ENCODE measurements at places on chromosomes 12 and 14. TPM values are rescaled to one million over a fixed set of nuclear protein-coding genes. Genes with fewer than 3 reads are reported as not detected.

- peaks cover 8% of the 10 kb centered on the region for H3K27me3 ChIP-seq
- H3K36me3 ChIP-seq: no peaks in the 10 kb centered on the region
- H3K4me3 ChIP-seq: no peak overlapping the region
- no peak for DNase-seq
- no peak overlapping the region for H3K27ac ChIP-seq
Measured at GRCh38 chr14:66375046-66375964, 110.9 kb upstream of the CCDC196 start.

The TMPRSS12 gene
- not detected for total RNA-seq

DNA sequence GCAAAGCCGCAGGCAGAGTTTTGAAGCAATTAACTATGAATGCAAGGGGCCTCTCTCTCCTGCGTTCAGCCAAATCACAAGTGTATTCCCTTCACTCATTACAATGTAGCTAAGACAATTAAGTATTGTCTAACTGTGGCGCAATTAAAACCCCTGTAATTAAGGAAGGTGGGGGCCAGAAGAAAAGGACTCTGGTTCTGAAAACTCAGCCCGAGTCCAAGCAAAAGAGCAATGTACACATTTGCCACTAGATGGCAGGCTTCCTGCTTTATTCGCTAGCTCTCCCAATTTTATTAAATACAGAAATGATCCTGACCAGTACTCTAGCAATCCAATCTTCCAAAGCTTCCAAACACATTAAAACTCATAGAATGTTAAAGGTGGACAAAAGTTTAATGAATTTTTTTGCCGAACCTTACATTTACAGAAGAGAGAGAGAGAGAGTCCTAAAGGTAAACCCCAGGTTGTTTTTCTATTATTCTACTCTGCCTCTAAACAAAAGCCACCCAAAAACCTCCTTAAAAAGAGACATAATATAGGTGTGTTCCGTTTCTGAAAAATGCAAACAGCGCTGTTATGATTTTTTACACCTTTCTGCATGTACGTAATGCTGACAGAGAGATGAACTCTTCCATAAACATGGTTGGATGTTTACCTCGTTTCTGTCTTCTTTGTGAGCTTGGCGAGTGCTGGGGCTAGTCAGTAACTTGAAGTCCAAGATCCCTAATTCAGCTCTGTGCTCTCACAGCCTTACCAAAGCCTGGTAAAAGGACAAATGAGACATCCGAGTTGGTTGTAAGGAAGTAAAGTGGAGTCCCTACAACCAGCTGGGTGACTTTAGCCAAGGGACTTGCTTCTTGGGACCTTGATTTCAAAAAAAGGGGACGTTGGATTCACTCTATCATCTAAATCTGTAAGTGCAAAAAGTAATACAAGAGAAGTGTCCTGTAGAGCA is 50.9 kb upstream of the VASH1 start:
- H3K4me3 ChIP-seq: no peak overlapping the region
- peaks cover 23% of the 10 kb centered on the region for H3K4me1 ChIP-seq
- H3K27me3 ChIP-seq: peaks cover 2% of the 10 kb centered on the region
- peak overlapping the region; percentile 30 for H3K27ac ChIP-seq
- DNase-seq: peak; percentile 26

The NUP37 gene
- 17.3 TPM for total RNA-seq

DNA sequence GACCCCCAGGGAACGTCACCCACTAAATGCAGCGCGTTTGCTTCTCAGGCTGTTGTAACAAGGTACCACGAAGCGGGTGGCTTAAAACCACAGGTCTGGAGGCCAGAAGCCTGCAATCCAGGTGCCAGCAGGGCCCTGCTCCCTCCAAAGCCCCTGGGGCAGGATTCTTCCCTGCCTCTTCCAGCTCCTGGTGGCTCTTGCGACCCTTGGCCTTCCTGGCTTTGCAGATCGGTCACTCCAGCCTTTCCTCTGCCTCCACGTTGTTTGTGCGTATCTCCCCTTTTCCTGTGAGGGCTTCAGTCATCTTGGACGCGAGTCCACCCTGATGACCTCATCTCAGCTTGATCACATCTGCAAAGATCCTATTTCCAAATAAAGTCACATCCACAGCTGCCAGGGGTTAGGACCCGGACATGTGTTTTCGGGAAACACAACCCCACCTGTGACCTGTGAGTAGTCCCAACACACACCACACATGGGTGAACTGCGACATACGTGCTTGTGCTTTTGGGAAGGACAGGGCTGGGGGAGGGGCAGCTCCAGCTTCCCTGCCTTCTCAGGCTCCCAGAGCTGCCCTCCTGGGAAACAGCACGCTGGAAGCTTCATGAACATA is 114.5 kb upstream of the NCOR2 start:
- no peaks in the 10 kb centered on the region for H3K36me3 ChIP-seq
- DNase-seq: no peak
- H3K4me3 ChIP-seq: no peak overlapping the region
- no peak overlapping the region for H3K27ac ChIP-seq

DNA sequence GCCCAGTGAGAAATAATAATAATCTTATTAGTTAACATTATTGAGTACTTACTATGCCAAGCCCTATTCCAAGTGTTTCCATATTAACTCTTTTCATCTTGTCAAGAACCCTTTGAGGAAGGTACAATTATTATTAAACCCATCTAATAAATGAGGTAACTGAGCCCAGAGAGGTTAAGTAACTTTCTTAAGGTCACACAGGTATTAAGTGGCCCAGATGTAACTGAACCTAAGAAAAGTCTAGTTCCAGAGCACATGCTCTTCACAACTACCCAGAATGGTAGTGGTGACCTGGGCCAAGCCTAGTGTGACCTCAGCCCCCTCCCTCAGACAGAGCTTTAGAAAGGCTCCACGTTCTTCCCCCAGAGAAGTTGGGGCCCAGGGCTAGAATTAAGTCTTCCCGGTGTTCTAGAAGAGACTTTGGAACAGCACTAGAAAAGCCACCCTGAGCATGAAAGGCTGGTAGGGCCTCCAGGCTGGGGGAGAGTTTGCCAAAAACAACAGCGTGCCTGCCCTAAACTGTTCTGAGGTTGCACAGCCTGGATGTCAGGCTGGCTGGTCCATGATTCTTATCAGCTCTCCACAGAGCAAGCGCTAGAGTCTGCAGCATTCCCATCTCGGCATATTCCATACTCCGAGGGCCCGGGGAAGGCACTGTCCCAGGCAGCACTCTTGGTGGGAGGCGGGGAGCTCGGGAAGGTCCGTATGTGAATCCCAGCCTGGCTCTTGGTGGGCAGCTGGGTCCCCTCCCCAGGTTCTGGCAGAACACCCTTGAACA is 41.3 kb upstream of the CTDSP2 start:
- no peak for DNase-seq
- no peak overlapping the region for H3K4me3 ChIP-seq
- H3K27ac ChIP-seq: no peak overlapping the region
- no peaks in the 10 kb centered on the region for H3K36me3 ChIP-seq
- peaks cover 23% of the 10 kb centered on the region for H3K4me1 ChIP-seq
- H3K27me3 ChIP-seq: peaks cover 8% of the 10 kb centered on the region

DNA sequence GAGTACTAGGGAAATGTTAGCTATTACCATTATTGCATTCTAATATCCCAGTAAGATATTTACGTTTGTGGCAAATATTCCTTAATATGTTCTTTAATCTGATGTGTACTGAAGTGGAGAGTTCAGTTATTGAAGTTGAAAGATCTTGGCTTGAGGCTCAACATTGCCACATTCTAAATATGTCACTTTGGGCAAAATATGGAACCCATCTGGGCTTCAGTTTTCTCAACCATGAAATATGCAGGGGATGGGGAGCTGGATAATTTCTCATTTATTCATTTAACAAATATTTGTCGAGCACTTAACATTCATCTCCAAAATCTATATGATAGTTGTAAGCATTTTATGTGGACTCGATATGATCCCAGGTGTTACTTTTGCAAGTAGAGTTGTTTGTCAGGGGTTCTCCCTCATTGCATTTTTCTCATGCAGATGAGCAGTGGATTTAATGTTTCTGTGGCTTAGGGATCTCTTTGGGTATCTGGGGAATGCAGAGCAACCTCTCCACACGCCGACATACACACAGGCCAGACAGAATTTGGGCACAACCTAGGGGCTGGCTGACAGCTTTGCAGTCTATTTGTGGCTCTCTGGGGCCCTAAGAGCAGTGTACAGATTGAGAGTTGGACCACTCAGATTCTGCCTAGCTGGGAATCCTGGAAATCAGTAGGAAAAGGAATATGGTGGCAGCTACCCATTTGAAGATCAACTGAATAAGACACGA is 26.6 kb upstream of the APPL2 start:
- peaks cover 2% of the 10 kb centered on the region for H3K4me1 ChIP-seq
- H3K27ac ChIP-seq: no peak overlapping the region
- H3K4me3 ChIP-seq: no peak overlapping the region
- DNase-seq: no peak
- no peaks in the 10 kb centered on the region for H3K27me3 ChIP-seq
- H3K36me3 ChIP-seq: no peaks in the 10 kb centered on the region

The NAV3 gene
- 20.3 TPM for total RNA-seq

GRCh38 chr14:89986462-89987160 is 30.9 kb downstream of the TDP1 start:
- peaks cover 4% of the 10 kb centered on the region for H3K36me3 ChIP-seq
- H3K27me3 ChIP-seq: no peaks in the 10 kb centered on the region
- no peak overlapping the region for H3K27ac ChIP-seq
- DNase-seq: no peak
- H3K4me1 ChIP-seq: peaks cover 10% of the 10 kb centered on the region

- H3K4me1 ChIP-seq: peaks cover 9% of the 10 kb centered on the region
- no peaks in the 10 kb centered on the region for H3K36me3 ChIP-seq
- peaks cover 1% of the 10 kb centered on the region for H3K27me3 ChIP-seq
- H3K4me3 ChIP-seq: no peak overlapping the region
- DNase-seq: no peak
- peak overlapping the region; percentile 26 for H3K27ac ChIP-seq
Measured at GRCh38 chr12:10031771-10032175, 1.3 kb downstream of the CLEC9A start.

The SLC16A7 gene
- 14.6 TPM for total RNA-seq

DNA sequence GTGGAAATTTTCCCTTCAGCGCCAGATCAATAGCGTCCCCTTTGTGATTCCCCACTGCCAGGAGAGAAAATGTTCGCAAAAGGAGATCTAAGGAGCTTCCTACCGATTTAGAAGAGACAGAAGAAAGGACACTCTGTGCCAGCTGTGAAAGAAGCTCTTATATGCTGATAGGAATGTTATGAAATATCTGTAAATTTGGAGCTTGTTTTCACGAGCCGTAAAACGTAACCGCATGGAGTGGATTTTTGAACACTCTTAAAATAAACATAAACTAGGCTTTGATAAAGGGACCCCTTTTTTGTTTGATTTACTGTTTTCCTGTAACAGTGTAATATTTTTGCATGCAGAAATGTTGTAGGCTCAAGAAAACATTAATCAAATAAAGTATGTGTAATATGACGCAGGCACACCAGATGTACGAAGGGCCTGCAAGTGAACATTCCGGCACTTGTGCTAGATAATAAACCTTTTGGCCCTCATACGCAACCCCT is 346.8 kb downstream of the ETNK1 start:
- DNase-seq: no peak
- H3K4me1 ChIP-seq: no peaks in the 10 kb centered on the region
- H3K27me3 ChIP-seq: no peaks in the 10 kb centered on the region
- no peak overlapping the region for H3K4me3 ChIP-seq

- H3K4me1 ChIP-seq: peaks cover 14% of the 10 kb centered on the region
- H3K36me3 ChIP-seq: no peaks in the 10 kb centered on the region
Measured at GRCh38 chr12:94762943-94763342, 112.6 kb upstream of the TMCC3 start.

- no peak for DNase-seq
- H3K4me1 ChIP-seq: no peaks in the 10 kb centered on the region
- no peak overlapping the region for H3K27ac ChIP-seq
- no peaks in the 10 kb centered on the region for H3K36me3 ChIP-seq
- peaks cover 1% of the 10 kb centered on the region for H3K27me3 ChIP-seq
Measured at GRCh38 chr14:51310505-51310944, 70.5 kb downstream of the TMX1 start.

GRCh38 chr14:103165323-103165722 is 42.1 kb downstream of the TNFAIP2 start:
- no peak overlapping the region for H3K27ac ChIP-seq
- peaks cover 11% of the 10 kb centered on the region for H3K36me3 ChIP-seq
- H3K4me3 ChIP-seq: no peak overlapping the region

The GRIP1 gene
- total RNA-seq: 36.2 TPM

- no peak for DNase-seq
- peak within 1 kb of the TSS; percentile 91 for H3K27ac ChIP-seq
- peaks cover 19% of the 10 kb centered on the region for H3K4me1 ChIP-seq
- H3K4me3 ChIP-seq: peak within 1 kb of the TSS; percentile 96
- H3K36me3 ChIP-seq: peaks cover 4% of the 10 kb centered on the region
Measured at GRCh38 chr12:57459750-57460467, at the start of gene GLI1. Gene GLI1 (plus strand): TSS chr12:57459785. CDS start chr12:57463692, 3,907 bp downstream.

GRCh38 chr14:32078858-32079216 is 1.7 kb downstream of the ARHGAP5 start:
- peak overlapping the region; percentile 42 for H3K27ac ChIP-seq
- peak overlapping the region; percentile 96 for H3K4me3 ChIP-seq
- H3K27me3 ChIP-seq: peaks cover 7% of the 10 kb centered on the region
- H3K36me3 ChIP-seq: peaks cover 12% of the 10 kb centered on the region
- peaks cover 31% of the 10 kb centered on the region for H3K4me1 ChIP-seq

- H3K4me1 ChIP-seq: peaks cover 10% of the 10 kb centered on the region
- no peak for DNase-seq
- no peak overlapping the region for H3K27ac ChIP-seq
- peaks cover 3% of the 10 kb centered on the region for H3K27me3 ChIP-seq
- no peak overlapping the region for H3K4me3 ChIP-seq
Measured at GRCh38 chr14:89379006-89379405, 38.0 kb downstream of the FOXN3 start.

GRCh38 chr14:73286598-73286997 is 49.3 kb downstream of the PAPLN start:
- peaks cover 3% of the 10 kb centered on the region for H3K27me3 ChIP-seq
- no peak overlapping the region for H3K4me3 ChIP-seq
- peaks cover 2% of the 10 kb centered on the region for H3K4me1 ChIP-seq
- H3K36me3 ChIP-seq: peaks cover 42% of the 10 kb centered on the region
- DNase-seq: no peak

The SLC35F4 gene
- not detected for total RNA-seq

GRCh38 chr14:27836386-27836785 is 930.2 kb upstream of the FOXG1 start:
- H3K4me1 ChIP-seq: no peaks in the 10 kb centered on the region
- H3K36me3 ChIP-seq: no peaks in the 10 kb centered on the region
- H3K4me3 ChIP-seq: no peak overlapping the region
- no peaks in the 10 kb centered on the region for H3K27me3 ChIP-seq

The KLHDC1 gene
- total RNA-seq: 1.6 TPM

- no peaks in the 10 kb centered on the region for H3K36me3 ChIP-seq
- DNase-seq: no peak
- peaks cover 1% of the 10 kb centered on the region for H3K27me3 ChIP-seq
- no peak overlapping the region for H3K4me3 ChIP-seq
Measured at GRCh38 chr12:43903686-43904085, 67.8 kb downstream of the TMEM117 start.
